HS-27A (cell line): ENCODE measurements at places on chromosomes 13 and 19.

GRCh38 chr19:46611776-46612175 is 10.6 kb downstream of the CALM3 start:
- no peak for DNase-seq

- no peak for DNase-seq
Observed at GRCh38 chr19:39405958-39406655, 540 bp upstream of the ZFP36 start.

GRCh38 chr13:108115738-108116137 is 99.6 kb downstream of the LIG4 start:
- DNase-seq = no peak

DNA sequence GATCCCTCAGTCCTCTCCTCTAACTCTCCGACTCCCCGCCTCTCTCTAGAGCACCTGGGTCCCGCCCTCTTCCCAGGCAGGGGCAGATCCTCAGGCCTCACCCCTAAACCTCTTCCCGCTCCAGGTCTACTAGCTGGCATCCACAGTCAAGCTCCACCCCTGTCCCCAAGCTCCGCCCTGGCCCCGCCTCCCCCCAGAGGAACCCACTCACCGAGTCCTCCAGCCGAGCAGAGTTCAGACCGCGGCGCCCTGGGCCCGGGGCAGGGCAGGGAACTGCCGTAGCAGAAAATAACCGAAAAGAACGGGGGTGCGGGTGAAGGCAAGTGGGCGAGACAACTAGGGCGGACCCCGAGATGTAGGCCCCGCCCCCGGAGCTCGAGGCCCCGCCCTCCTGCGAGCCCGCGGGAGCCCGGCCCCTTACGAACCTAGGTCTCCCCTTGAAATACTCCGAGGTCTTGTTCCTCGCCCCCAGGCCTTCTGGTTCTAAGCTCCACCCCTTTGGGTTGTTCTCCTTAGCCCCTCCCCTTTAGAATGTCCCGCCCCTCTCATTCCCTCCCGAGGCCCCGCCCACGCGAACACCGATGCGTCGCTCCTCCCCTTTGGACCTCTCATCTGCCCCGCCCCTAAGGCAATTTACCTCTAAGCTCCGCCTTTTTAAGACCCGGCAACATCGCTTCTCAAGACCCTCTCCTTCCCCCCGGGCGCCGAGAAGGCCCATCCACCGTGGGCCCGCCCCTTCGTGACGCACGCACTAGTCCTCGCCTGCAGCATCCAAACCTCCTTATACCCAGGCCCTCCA is at the start of gene GGN:
TSS of gene GGN (minus strand) at position 485 of the 799 bp plus-strand sequence. CDS start 773 bp downstream, outside the sequence.
- DNase-seq = peak; percentile 97

DNA sequence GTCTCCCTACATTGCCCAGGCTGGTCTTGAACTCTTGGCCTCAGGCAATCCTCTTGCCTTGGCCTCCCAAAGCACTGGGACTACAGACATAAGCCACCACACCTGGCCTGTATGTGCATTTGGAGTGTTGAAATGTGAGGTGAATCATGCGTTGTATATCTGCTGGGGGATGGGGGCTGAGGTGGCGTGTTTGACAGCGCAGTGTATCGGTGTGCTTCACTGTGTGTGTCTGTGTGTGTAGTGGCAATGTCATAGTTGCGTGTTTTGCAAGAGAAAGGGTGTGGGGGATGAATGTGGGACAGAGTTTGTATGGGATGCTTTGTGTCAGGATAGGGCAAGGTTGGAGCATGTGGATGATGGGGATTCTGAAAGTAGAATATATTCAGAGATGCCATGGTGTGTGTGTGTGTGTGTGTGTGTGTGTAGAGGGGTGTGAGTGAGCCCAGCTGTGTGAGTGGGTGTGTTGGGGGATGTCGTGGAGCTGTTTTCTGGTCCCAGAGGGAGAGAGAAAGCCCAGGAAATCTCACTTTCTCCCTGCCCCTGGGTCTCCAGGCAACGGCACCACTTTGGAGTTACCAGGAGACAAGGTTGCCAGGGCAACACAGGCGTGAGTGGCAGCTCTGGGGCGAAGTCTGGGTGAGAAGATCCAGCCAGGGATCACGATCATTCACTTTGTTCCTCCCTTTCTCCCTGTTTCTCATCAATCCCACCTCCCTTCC is 1.1 kb upstream of the SWSAP1 start:
- no peak for DNase-seq

DNA sequence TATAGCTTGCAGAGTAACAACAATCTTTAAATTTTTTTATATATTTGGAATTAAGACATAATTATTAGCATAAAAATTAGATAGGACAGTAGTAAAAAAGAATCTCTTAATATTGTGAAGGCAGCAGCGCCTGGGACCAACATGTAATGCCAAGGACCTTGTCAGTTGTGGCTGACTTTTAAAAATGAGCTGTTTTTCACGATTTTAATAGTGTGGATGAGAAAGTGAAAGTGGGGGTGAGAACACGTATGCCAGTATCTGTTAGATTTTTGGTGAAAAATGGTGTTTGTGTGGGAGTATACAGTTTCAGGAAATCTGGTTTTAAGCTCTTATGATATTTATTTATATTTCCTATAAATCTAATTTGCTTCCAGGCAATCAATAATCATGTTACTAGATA is 125.2 kb downstream of the LMO7 start:
- no peak for DNase-seq

- DNase-seq = no peak
Observed at GRCh38 chr13:77810878-77811277, 107.8 kb downstream of the EDNRB start.

- no peak for DNase-seq
Observed at GRCh38 chr19:16441661-16442162, 30.1 kb downstream of the EPS15L1 start.

- no peak for DNase-seq
Observed at GRCh38 chr13:114023716-114024602, 50.1 kb upstream of the C13orf46 start.

- DNase-seq = no peak
Observed at GRCh38 chr19:46620716-46621115, 4.2 kb downstream of the PTGIR start.

DNA sequence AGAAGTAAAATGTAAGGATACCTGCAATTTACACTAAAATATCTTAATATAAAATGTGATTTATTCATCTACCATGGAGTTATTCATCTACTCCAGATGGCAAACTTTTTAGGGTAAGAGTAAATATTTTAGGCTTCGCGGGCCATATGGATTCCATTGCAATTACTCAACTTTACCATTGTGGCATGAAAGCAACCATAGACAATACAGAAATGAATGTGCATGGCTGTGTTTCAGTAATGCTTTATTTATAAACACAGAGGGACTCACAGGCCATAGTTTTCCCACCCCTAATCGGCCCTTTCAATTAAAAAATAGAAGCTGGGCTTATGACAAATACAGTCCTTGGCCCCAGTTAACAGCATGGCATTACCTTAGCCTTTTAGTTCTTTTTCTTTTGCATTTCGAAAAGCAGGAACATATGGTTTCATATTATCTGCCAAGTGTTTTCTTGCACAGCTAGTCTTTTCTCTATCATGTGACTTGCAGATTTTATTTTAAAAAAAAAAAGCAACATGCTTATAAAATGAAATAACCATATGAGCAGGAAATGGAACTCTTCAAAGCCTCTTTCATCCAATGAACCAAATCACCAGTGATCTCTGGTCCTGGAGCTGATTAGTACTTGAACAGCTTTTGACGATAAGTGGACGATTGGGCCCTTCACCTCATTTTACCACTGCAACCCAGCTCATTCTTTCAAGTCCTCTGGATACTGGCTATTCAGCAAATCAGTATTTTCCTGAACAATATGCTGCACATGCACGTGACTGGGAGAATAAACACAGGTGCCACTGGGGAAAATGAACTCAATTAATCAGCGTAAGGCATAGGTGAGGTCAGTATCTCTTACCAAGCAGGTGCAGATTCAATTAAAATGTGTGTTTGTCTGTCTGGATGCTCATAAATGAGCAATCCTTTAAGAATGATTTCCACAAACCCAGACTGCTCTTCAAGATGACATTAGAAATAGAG is 63.9 kb downstream of the LHFPL6 start:
- DNase-seq = no peak

GRCh38 chr19:38900743-38901190 is 998 bp downstream of the NFKBIB start:
- no peak for DNase-seq

DNA sequence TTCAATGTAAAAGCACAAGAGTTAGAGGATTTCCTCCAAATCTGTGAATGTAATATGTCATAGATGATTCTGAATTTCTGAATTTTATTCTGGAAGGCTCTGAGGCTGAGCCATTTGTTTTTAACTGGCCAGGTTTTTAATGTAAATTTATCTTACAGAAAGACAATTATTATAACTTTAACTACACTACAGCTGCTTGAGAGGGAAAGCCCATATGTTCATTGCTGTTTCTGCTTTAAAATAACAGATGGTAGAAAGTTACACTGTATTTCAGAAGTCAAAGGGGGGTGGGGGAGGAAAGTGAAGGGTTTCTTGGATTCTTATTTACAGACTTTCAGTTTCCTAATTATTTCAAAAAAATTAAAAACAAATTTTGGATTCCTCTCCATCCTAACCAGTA is 62.8 kb downstream of the DNAJC15 start:
- no peak for DNase-seq

DNA sequence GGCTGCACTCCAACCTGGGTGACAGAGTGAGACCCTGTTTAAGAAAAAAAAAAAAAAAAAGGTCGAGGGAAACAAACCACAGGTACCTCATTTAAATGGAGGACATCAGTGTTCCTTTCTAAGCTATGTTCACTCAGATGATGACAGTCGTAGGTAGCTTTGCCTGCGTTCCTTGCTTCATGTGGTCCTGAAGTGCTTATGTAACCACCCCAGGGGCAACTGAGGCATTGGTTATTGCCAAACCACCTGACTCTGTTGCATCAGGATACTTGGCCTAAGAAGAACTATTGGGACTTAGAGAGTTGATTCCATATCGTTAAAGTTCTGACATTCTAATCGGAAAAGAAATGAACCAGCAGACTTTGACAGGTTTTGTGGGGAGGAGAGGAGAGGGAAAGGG is 51.7 kb downstream of the SPATA13 start:
- no peak for DNase-seq

GRCh38 chr19:33804021-33804799 is 7.5 kb downstream of the KCTD15 start:
- no peak for DNase-seq

DNA sequence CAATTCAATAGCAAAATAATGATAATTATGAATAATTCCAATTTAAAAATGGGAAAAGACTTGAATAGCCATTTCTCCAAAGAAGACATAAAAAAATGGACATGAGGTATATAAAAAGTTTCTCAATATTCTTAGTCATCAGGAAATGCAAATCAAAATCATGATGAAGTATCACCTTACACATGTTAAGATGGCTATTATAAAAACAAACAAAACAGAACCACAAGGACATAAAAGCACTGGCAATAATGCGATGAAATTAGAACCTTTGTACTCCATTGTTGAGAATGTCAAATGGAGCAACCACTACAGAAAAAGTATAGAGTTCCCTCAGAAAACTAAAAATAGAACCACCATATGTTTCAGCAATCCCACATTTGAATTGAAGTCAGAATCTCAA is 1186.1 kb downstream of the SLITRK5 start:
- no peak for DNase-seq

- no peak for DNase-seq
Observed at GRCh38 chr19:2474232-2475017, 1.5 kb upstream of the GADD45B start.

GRCh38 chr13:52832313-52832712 is 16.1 kb downstream of the PCDH8 start:
- DNase-seq = no peak

GRCh38 chr19:47587295-47587694 is 14.3 kb upstream of the ZNF541 start:
- DNase-seq = no peak

GRCh38 chr13:98254513-98254912 is 77.4 kb upstream of the RNF113B start:
- DNase-seq = no peak

- DNase-seq = no peak
Observed at GRCh38 chr13:35856084-35856483, 275.1 kb downstream of the DCLK1 start.

GRCh38 chr19:19636573-19637185 is 6.8 kb downstream of the GMIP start:
- DNase-seq = no peak

- no peak for DNase-seq
Observed at GRCh38 chr13:35693134-35693784, 216.8 kb upstream of the MAB21L1 start.

GRCh38 chr19:39310558-39311311 is 9.9 kb downstream of the LRFN1 start:
- DNase-seq = no peak

DNA sequence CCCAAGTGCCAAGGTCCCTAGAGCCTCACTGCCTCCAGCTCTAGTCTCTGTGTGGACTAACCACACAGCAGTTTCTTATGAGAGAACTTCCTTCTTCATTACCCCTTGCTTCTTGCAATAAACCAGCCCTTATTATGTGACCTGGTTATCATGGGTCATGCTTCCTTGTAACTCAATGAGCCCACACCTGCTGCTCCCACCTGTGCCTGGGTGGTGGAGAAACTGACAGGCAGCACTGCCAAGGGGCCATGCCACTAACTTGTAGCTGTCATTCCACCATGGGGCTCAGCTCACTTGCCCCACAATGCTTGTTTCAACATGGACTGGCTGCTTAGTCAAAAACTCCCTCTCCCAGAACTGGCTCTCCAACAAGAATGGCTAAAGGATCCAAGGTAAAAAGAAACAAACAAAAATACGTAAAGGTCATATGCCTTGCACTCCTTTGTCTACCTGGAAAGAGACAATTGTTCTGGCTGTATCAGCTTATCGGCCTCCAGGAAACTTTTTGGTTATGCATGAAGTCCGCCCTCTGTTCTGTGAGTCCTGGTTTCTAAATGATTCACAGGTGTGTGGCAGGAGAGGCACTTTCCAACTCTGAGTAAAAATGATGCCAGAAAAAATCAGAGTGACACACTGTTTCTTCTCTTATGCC is 446.4 kb downstream of the COG6 start:
- DNase-seq = no peak

DNA sequence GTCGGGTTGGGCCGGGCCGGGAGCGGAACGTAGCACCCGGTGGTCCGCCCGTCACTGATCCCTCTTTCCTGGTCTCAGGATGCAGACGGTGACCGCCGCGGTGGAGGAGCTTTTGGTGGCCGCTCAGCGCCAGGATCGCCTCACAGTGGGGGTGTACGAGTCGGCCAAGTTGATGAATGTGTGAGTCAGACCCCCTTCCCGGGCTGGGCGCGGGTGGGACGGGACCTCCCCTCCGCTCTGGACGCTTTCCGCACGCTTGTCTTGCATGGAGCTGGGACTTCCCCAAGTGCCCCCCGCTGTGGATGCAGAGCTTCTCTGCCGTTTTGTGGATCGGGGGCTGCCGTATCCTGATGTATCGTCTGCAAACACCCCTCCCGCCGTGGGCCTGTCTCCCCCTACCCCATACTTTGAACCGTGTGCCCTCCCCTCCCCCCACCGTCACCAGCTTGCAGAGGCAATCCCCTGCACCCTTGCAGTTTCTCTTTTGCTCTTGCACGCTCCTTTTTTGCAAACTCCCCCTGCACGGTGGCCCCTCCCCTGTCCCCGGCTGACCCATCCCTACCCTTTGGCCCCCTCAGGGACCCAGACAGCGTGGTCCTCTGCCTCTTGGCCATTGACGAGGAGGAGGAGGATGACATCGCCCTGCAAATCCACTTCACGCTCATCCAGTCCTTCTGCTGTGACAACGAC is 669 bp downstream of the GADD45B start:
- DNase-seq = no peak
